CD4-positive, alpha-beta T cell treated with Interleukin-4 for 1 hour (primary cell): ENCODE measurements at places on chromosomes 4 and X.

- no peak for DNase-seq
Observed at GRCh38 chrX:24357106-24357505, 3.3 kb upstream of the SUPT20HL1 start.

GRCh38 chr4:15198070-15198727 lies 195.9 kb downstream of the CPEB2 start:
- no peak for DNase-seq

GRCh38 chrX:46531442-46531841 lies 13.8 kb downstream of the ZNF674 start:
- DNase-seq = no peak

DNA sequence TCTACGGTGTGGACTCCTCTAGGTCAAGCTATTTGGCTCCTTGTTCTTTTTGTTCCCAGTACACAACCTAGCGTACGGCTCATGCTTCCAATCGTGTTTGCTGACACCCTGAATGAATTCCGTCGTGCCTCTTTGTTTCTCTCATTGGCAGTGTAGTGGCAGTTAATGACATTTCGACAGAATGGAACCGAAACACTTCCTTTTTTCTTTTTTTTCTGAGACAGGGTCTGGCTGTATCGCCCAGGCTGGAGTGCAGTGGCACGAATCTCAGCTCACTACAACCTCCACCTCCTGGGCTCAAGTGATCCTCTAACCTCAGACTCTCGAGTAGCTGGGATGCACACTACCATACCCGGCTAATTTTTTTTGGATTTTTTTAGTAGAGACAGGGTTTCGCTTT lies 113.3 kb upstream of the ATP6AP2 start:
- DNase-seq = no peak

DNA sequence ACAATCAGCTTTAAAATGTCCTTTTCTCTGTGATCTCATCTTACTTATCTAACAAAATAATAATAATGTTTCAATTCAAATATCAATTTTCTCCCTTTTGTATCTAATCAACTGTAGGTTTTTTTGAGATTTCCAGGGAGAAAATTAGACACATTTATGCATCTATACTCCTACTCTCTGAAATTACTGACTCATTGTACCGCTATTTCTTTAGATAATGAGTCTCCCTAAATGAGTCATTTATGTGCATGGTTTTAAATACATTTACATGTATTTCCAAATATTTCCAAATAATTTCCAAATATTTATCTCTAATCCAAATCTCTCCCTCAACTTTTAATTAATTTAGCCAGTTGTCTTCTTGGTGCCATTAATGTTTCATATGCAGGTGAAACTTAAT lies 621.0 kb downstream of the TECRL start:
- DNase-seq = no peak

DNA sequence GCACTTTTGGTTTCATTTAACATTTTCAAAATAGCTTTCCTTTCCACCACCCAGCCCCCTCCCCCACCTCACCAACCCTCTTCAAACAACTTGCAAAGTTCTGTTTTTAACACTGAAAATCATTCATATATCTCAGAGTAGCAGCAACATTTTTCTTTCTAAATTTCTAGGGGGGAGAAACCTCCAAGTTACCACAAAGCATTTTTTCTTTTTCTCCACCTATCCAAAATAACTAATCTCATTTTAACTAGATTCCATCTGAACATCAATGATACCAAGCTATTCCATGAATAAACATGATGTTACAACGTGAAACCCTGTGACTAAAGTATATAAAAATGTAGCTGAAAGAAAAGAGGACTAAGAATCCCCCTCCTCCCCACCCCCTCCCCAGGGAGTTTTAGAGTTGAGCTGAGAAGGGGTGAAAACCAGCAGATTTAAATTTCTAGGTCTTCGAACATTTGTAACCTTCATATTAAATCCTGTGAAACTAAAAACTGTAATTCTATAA lies 5.2 kb downstream of the LDB2 start:
- DNase-seq = no peak
